A673 (cell line): ENCODE measurements at places on chromosomes 2 and 18. TPM values are rescaled to one million over a fixed set of nuclear protein-coding genes. Genes with fewer than 3 reads are reported as not detected.

DNA sequence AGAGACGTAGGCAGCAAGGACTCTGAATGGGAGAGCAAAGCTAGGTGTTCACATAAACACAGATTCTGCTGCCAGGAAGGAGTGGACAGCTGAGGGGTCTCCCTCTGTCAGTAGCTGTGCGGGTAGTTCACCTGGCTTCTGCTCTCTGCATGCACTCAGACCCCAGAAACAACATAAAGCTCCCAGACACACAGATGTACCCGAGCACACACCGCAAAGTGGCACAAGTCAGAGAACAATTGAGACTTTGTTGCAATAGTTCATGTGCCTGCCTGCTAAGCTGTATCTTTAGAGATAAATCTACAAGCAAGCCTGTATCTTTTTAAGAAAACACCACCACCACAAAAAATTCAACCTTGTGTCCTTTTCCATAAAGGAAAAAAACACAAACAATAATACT lies 420.0 kb upstream of the ST6GAL2 start:
- DNase-seq = no peak
- H3K27me3 ChIP-seq = no peaks in the 10 kb centered on the region
- no peaks in the 10 kb centered on the region for H3K36me3 ChIP-seq
- H3K27ac ChIP-seq = no peak overlapping the region
- H3K4me3 ChIP-seq = no peak overlapping the region

- no peak for DNase-seq
- H3K4me1 ChIP-seq = peaks cover 7% of the 10 kb centered on the region
- no peaks in the 10 kb centered on the region for H3K27me3 ChIP-seq
- H3K4me3 ChIP-seq = no peak overlapping the region
- H3K27ac ChIP-seq = no peak overlapping the region
- no peaks in the 10 kb centered on the region for H3K36me3 ChIP-seq
Observed at GRCh38 chr18:76260941-76261472, 234.0 kb downstream of the ZNF516 start.

- no peak for DNase-seq
- no peaks in the 10 kb centered on the region for H3K4me1 ChIP-seq
- H3K27ac ChIP-seq = no peak overlapping the region
- H3K4me3 ChIP-seq = no peak overlapping the region
- H3K27me3 ChIP-seq = no peaks in the 10 kb centered on the region
- H3K36me3 ChIP-seq = no peaks in the 10 kb centered on the region
Observed at GRCh38 chr2:167785606-167786216, 461.7 kb downstream of the STK39 start.

DNA sequence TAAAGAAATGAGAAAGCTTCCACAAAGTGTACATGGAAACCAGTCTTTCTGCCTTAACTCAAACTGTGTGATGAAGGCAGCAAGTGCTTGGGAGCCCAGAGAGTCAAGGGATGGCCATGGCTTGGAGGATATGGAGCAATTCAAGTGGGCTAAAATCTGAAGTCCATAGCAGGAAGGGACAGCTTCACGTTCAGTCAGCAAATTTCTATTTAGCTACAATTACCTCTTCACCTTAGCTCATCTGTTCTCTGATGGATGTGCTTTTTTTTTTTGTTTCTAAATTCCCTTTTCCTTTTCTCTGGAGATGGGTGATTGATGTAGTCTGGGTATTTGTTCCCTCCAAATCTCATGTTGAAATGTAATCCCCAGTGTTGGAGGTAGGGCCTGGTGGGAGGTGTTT lies 4.9 kb upstream of the IL1A start:
- no peak overlapping the region for H3K4me3 ChIP-seq
- no peaks in the 10 kb centered on the region for H3K36me3 ChIP-seq
- H3K4me1 ChIP-seq = peaks cover 8% of the 10 kb centered on the region
- no peak overlapping the region for H3K27ac ChIP-seq
- H3K27me3 ChIP-seq = no peaks in the 10 kb centered on the region

TMEM237 gene
- 66.8 and 70.4 TPM in 2 replicates for total RNA-seq

HAAO gene
- 2.4 and 3.6 TPM in 2 replicates for total RNA-seq

OTX1 gene
- 1.1 and 2.1 TPM in 2 replicates for total RNA-seq

ERICH2 gene
- total RNA-seq = not detected in 2 replicates

DNA sequence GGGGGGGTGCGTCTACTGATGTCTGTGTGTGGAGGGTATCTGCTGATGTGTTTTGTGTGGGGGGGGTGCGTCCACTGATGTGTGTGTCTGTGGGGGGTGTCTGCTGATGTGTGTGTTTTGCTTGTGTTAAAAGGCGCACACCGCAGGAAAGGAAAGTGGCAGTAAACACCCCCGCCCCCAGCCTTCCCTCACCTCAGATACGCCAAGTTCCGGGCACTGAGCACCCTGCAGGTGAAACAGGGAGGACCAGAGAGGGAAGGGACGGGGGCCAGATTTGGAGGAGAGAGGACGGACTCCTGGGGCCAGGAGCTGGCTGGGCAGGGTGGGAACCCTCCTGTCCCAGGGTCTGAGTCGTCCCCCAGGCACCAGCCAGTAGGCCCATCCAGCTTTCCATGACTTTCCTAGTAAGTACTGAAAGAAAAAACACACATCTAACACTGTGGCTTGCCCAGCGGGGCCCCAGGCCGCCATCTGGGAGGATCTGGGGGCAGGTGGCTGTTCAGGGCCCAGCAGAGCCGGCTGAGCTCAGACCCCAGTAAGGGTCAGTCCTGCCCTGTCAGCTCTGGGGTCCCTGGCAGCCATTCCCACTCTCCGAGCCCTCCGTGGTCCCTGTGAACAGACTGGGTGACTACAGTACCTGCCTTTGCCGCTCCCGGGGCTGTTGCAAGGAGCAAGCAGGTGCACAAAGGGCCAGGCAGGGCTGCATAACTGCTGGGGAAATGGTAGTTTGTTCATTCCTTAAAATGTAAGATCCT lies 126.9 kb downstream of the NFATC1 start:
- peaks cover 9% of the 10 kb centered on the region for H3K4me1 ChIP-seq
- H3K36me3 ChIP-seq = no peaks in the 10 kb centered on the region
- H3K27ac ChIP-seq = no peak overlapping the region
- H3K27me3 ChIP-seq = no peaks in the 10 kb centered on the region
- no peak overlapping the region for H3K4me3 ChIP-seq

RAB6C gene
- total RNA-seq = not detected in 2 replicates

- H3K4me3 ChIP-seq = no peak overlapping the region
- H3K27ac ChIP-seq = no peak overlapping the region
- H3K27me3 ChIP-seq = no peaks in the 10 kb centered on the region
- DNase-seq = peak; percentile 19
- no peaks in the 10 kb centered on the region for H3K36me3 ChIP-seq
Observed at GRCh38 chr18:74836296-74837139, 238.8 kb downstream of the ZNF407 start.

DNA sequence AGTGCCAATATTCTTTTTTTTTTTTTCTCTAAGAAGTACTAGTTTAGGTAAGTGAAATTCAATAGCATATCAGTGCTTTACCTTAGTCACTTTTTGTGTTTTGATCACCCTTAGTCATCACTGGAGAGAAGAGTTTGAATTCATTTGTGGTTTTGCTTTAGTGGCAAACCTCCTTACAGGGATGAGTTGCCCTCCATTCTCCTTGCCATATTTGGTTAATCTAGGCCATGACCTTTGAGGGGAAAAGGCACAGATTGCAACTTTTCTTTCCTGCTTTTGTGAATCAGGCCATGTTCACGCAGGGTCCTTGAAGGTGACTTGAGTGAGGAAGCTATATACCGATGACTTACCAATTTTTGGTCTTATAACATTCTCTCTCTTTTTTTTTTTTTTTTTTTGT lies 34.4 kb downstream of the PLEKHA3 start:
- peaks cover 3% of the 10 kb centered on the region for H3K36me3 ChIP-seq
- no peak for DNase-seq
- H3K4me1 ChIP-seq = peaks cover 5% of the 10 kb centered on the region
- no peak overlapping the region for H3K4me3 ChIP-seq
- no peak overlapping the region for H3K27ac ChIP-seq

GRCh38 chr2:157439824-157440186 lies 4.1 kb downstream of the CYTIP start:
- no peaks in the 10 kb centered on the region for H3K27me3 ChIP-seq
- no peaks in the 10 kb centered on the region for H3K4me1 ChIP-seq
- no peak for DNase-seq
- no peaks in the 10 kb centered on the region for H3K36me3 ChIP-seq
- no peak overlapping the region for H3K4me3 ChIP-seq

ANO7 gene
- 0.45 and 0.96 TPM in 2 replicates for total RNA-seq

SIX3 gene
- 0.56 and 0.59 TPM in 2 replicates for total RNA-seq

DNA sequence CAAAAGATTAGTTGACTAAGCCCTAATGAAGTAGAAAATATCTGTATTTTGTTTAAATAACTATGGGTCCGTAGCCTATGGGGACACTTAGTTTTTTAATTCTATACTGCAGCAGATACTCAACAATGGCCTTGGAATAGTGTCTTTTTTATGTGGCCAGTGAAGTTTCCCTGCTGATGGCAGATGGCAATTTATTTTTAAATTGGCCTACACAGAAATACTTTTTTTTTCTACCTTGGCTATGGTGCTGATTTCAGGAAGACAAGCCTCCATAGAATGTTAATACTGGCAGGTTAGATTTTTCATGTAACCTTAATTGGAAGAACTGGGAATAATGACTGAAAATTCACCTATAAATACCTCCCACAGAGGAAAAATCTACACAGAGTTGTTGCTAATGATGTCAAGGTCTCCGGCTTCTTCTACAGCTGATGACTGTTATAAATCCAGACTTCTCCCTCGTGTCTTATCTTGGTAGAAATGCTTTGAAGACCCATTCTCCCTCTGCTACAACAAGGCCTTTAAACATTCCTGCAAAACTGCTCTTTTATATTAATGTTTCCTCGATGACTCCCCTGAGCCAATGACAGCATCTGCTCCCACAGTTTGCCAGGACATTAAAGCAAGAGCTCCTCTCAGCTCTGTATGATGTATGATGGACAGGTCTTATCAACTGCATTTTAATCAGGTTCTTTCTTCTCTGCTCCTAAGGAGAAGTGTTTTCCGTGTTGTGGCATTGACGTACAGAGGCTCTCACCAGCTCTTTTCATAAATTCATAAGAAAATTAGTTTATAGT lies 29.1 kb upstream of the FAM98A start:
- no peak for DNase-seq
- no peak overlapping the region for H3K4me3 ChIP-seq
- no peaks in the 10 kb centered on the region for H3K4me1 ChIP-seq
- no peaks in the 10 kb centered on the region for H3K27me3 ChIP-seq

DNA sequence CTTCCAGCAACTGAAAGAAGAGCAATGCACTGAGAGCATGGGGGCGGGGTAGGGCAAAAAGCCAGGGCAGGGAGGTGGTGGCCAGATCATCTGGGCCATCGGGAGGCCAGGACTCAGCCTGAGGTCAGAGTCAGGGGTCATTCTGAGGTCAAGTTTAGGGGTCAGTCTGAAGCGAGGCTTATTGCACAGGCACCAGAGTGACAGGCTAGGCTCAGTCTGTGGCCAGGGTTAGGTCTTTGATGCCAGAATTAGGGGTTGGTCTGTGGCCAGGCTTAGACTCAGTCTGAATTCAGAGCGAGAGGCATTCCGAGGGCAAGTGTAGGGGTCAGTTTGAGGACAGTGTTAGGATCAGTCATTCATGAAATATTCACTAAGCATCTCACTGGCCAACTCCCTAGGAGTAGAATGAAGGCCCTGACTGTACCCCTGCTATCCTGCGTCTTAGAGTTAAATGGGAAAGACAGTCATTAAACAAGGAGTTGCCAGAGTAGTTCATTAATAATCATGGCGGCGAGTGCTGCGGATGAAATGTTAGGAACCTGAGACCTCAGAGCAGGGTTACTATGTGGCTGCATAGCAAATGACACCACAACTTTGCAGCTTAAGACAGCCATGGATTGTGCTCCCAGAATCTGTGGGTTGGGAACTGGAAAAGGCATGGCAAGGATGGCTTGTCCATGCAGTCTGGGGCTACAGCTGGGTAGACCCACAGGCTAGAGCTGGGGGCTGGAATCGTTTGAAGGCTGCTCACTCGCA lies 198.7 kb downstream of the CYP26B1 start:
- H3K36me3 ChIP-seq = no peaks in the 10 kb centered on the region
- no peaks in the 10 kb centered on the region for H3K4me1 ChIP-seq
- no peak for DNase-seq
- H3K4me3 ChIP-seq = no peak overlapping the region
- H3K27me3 ChIP-seq = no peaks in the 10 kb centered on the region
- no peak overlapping the region for H3K27ac ChIP-seq

ATP6V1B1 gene
- total RNA-seq = 6.4 and 6.5 TPM in 2 replicates

GAL3ST2 gene
- 5.0 and 5.3 TPM in 2 replicates for total RNA-seq

GRCh38 chr2:24961903-24962302 lies 9.9 kb downstream of the DNAJC27 start:
- H3K27me3 ChIP-seq = no peaks in the 10 kb centered on the region
- no peak for DNase-seq
- H3K4me1 ChIP-seq = no peaks in the 10 kb centered on the region

DNA sequence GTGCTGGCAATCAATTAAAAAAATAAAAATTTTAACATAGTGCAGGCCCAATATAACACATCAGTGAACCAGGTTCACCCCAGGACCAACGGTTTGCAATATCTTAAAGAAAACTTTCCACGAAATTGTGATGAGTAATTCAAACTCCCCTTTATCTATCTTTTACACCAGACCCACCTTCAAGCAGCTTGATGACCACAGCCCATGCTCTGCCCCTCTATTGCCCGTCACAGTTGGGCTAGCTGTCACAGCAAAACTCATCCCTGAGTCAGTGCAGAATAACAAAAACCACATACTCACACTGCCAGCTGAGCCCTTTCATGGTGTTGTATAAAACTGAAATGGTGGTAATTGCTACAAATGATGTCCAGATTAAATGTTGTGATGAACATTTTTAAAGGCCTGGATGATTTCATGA lies 112.5 kb upstream of the CREB1 start:
- no peak overlapping the region for H3K27ac ChIP-seq
- H3K4me3 ChIP-seq = no peak overlapping the region
- no peaks in the 10 kb centered on the region for H3K36me3 ChIP-seq
- DNase-seq = no peak

- H3K27ac ChIP-seq = no peak overlapping the region
Observed at GRCh38 chr18:35672897-35673296, 91.4 kb downstream of the GALNT1 start.
